ENCODE measurements at places on chromosomes 4 and X. TPM values are rescaled to one million over a fixed set of nuclear protein-coding genes. Genes with fewer than 3 reads are reported as not detected.

GRCh38 chr4:92198711-92199110, 105.1 kb upstream of the GRID2 start:
- DNase-seq: no peak

- DNase-seq: no peak
These were observed 198.8 kb upstream of the DCAF8L1 start for GRCh38 chrX:28180096-28180495.

DNA sequence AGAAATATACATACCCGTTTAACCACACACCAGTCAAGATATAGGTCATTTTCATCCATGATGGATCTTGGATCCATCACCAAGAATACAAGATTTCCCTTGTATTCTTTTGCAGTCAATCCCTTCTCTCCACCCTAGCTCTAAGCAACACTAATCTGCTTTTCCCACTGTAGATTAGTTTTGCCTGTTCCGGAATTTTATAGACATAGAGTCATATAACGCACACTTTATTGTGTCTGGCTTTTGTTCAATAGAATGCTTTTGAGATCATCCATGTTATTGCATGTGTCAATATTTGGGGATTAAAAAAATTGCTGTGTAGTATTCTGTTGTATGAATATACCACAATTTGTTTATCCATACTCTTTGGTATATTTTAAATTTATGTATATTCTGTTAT, 235.6 kb upstream of the BCOR start:
- DNase-seq: no peak

DNA sequence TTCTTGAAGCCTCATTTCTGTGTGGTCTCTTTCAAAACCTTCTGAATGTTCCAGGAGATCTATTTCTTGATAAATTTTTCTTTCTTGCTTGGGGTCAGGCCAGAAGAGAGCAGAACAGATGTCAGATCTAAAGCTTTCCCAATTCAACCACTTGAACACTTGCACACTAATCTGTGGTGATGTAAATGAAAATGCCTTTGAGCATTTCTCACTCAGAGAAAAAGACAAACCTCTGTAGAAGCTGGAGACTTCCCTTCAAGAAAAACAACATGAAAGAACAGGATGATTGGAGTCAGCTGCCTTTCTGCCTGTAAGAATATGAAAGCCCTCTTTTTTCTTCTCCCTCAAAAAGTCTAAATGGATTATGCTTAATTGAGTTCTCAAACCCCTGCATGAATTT, 11.2 kb downstream of the IGFBP7 start:
- DNase-seq: no peak

DNA sequence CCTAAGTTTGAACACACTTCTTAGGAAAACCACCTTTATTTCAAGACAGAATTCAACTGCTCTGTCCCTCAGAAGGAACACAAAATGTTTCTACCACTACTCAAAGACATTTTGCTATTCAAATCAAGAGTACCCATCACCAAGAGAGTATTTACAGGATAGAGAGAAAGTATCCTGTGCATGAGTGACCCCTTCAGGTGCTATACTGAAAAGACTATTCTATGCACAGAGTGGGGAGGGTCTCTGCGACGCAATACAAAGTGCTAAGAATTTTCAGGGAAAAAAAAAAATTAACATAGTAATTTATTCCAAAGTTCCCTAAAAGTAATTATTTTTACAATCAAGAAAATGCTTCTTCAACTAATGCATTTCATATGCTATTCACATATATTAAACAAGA, 346.4 kb upstream of the FAM241A start:
- no peak for DNase-seq

BCORL1 gene
- 4.9 TPM for total RNA-seq

GRCh38 chrX:56763556-56764152, 34.6 kb downstream of the NBDY start:
- peak; percentile 23 for DNase-seq

DNA sequence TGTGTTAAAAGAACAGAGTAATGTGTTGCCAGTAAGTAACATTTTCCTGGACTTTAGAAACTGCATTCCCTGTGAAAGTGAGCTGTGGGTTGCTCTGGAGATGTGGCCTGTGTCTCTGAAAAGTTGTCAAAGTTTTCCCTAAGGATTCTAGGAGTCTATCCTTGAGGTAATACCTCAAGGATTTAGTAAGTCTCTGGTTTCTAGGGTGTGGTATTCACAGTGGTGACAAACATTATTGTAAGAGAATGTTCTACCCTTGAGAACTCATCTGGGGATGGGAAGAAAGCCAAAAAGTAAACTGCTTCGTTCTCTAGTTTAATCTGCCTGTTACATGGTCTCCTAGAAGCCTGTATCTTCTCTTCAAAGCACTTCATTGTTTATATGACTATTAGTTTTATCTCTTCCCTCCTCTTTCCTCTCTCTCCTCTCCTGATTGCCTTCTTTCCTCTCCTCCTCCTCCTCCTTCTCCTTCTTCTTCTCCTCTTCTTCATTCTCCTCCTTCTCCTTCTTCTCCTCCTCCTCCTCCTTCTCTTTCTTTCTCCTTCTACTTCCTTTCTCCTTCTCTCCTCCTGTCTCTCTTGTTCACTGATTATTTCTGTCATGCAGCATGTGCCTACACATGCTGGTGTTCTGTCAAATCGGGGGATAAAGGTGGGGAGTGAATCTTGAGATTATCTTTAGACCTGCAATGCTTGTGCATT, 321.3 kb downstream of the PTTG2 start:
- no peak for DNase-seq

DRP2 gene
- 0.16 TPM for total RNA-seq

GRCh38 chr4:154741131-154741665, 2.6 kb upstream of the LRAT start:
- no peak for DNase-seq

DNA sequence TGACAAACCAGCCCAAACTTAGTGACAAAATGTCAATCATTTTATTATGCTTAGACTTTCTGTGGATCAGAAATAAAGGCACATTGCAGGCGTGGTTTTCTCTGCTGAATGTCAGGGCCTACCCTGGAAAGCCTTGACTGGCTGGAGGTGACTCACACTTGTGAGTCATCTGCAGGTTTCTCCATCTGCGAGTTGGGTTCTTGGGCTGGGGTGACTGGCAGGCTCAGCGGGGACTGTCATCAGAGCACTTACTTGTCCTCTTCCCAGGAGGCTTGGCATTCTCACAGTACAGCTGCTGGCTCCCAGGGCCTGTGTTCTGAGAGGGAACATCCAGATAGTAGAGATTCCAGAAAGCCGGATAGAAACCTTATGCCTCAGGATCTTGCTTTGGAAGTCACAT, 153.8 kb upstream of the AGA start:
- no peak for DNase-seq

ATOH1 gene
- total RNA-seq: not detected

GRCh38 chrX:136899221-136899620, 18.7 kb upstream of the RBMX start:
- DNase-seq: no peak

GRCh38 chr4:1376391-1376840, 29.4 kb downstream of the UVSSA start:
- no peak for DNase-seq

DNA sequence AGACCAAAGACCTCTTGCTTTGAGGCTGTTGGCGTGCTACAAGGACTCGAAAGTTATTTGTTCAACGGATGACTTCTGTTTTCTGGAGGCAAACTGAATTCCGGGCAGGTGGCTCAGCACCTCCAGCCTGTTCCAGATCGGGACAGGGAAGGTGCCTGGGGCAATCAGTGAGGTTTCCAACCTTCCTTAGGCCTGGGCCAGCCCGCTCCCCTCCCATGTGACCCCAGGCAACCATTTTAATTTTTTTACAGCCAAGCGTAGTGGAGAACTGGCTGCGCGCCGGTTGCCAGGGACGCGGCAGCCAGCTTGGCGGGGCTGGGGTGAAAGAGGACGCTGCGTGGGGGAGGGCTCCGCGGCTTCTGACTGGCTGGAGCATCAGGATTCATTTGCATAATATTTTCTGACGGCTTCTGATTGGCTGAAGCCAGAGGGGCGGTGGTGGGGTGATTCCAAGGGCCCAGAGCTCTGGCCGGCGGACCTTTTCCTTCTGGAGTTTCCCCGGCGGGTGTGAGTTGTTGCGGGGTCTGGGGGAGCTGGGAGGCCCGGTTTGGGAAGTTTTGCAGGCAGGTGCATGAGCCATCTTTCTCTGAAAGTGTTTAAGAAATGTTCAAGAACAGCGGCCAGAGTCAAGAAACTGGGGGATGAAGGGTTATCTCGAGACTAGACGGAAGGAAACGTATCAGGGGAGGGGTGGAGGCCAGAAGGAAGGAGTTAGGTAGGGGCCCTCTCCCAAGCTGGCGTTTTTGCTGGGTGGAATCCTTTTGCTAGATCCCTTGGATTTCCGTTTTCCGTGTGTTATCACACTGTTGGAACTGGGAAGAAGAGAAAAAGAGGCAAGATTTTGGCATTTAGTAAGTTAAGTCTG, at the start of gene MID1IP1:
TSS of gene MID1IP1 (plus strand) at position 479 of the 865 bp plus-strand sequence. CDS start 3,488 bp downstream, outside the sequence.
- peak; percentile 46 for DNase-seq

DNA sequence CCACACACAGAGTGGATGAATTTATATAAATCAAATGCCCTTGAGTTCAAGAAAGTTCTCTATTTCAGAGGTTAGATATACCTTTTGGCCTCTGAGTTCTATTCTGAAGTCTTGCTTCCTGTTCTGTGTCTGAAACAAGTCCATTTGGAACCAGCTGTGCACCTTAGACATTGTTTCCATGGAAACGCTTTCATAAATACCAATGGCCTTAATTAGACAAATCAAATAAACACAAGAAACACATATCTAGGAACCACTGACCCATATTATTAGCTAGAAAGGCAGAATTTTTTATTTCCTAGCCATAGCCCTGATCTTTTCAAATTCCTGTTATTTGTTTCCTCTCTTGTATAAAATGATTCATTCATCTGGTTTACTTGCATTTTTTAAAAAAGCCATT, 8.4 kb upstream of the C4orf54 start:
- no peak for DNase-seq

VEGFD gene
- total RNA-seq: 8.2 TPM
